ENCODE measurements at places on chromosomes 2 and 18.

GRCh38 chr2:105773568-105773967 lies 28.9 kb downstream of the NCK2 start:
- peak overlapping the region; percentile 75 for H3K27ac ChIP-seq
- no peaks in the 10 kb centered on the region for H3K27me3 ChIP-seq
- H3K36me3 ChIP-seq, result peaks cover 21% of the 10 kb centered on the region
- H3K4me3 ChIP-seq, result no peak overlapping the region
- H3K4me1 ChIP-seq, result peaks cover 76% of the 10 kb centered on the region

DNA sequence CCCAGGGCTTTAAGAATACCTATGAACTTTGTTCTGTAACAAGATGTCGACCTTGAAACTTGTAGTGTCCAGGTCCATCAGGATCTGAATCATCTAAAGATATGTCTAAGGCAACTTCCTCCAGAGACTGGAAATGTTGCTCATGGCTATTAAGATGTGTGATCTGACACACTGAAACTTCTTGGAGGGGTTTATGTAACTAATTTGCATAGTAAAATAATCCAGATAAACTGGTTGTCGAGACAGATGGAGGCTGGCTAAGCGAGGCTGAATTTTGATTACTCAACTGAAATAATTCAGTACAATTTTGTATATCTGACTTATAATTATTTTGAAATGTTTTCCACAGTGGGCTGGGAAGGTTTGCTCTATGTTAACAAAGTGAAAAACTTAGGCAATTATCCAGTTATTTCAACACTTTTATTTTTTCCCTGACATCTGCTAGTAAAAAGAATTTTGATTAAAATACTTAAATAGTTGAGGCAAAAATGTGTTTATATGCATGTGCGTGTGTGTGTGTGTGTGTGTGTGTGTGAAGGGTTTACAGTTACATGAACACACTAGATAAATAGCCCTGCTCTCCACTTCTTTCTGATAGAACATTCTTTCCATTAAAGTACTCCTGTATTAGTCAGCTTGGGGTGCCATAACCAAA lies 11.4 kb upstream of the MAP3K20 start:
- no peaks in the 10 kb centered on the region for H3K4me1 ChIP-seq
- no peak overlapping the region for H3K4me3 ChIP-seq
- H3K36me3 ChIP-seq, result no peaks in the 10 kb centered on the region
- peaks cover 54% of the 10 kb centered on the region for H3K27me3 ChIP-seq
- H3K27ac ChIP-seq, result no peak overlapping the region

- peaks cover 4% of the 10 kb centered on the region for H3K4me1 ChIP-seq
- H3K4me3 ChIP-seq, result no peak overlapping the region
- H3K27me3 ChIP-seq, result no peaks in the 10 kb centered on the region
- DNase-seq, result no peak
These were observed 40.5 kb downstream of the NOP58 start for GRCh38 chr2:202306034-202306433.

GRCh38 chr2:219131744-219132143 lies 28.9 kb downstream of the NHEJ1 start:
- no peak overlapping the region for H3K4me3 ChIP-seq
- no peak overlapping the region for H3K27ac ChIP-seq
- no peak for DNase-seq
- H3K4me1 ChIP-seq, result peaks cover 8% of the 10 kb centered on the region
- H3K36me3 ChIP-seq, result no peaks in the 10 kb centered on the region

- H3K4me3 ChIP-seq, result no peak overlapping the region
- H3K4me1 ChIP-seq, result no peaks in the 10 kb centered on the region
- no peak overlapping the region for H3K27ac ChIP-seq
- no peaks in the 10 kb centered on the region for H3K27me3 ChIP-seq
- H3K36me3 ChIP-seq, result no peaks in the 10 kb centered on the region
- DNase-seq, result no peak
These were observed 382.2 kb downstream of the TGIF1 start for GRCh38 chr18:3832025-3832638.

GRCh38 chr2:72138921-72139381 lies 8.7 kb downstream of the CYP26B1 start:
- no peak overlapping the region for H3K4me3 ChIP-seq
- DNase-seq, result no peak
- peaks cover 17% of the 10 kb centered on the region for H3K27me3 ChIP-seq

DNA sequence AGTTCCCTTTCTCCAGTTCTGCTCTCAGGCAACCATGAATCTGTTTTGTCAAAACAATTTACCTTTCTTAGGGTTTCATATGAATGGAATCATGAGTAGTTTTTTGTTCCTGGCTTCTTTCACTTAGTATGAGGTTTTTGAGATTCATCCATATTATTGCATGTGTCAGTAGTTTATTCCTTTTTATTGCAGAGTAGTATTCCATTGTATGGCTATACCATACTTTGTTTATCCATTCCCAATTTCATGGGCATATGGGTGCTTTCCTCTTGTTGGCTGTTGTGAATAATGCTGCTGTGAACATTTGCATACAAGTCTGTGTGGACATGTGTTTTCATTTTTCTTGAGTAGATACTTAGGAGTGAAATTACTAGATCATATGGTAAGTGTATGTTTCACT lies 46.0 kb downstream of the SANBR start:
- no peak overlapping the region for H3K4me3 ChIP-seq
- peaks cover 10% of the 10 kb centered on the region for H3K36me3 ChIP-seq
- peaks cover 3% of the 10 kb centered on the region for H3K27me3 ChIP-seq
- no peaks in the 10 kb centered on the region for H3K4me1 ChIP-seq

All from activated naive CD8-positive, alpha-beta T cell treated with anti-CD3 and anti-CD28 coated beads, Interleukin-2, amount 10 ng/mL, durations not matched to agents 7 days and 5 days (primary cell).